ENCODE measurements at places on chromosomes 4 and X. TPM values are rescaled to one million over a fixed set of nuclear protein-coding genes. Genes with fewer than 3 reads are reported as not detected.

- no peak for DNase-seq
Measured at GRCh38 chrX:72712094-72712755, 1.9 kb downstream of the PHKA1 start.

DNA sequence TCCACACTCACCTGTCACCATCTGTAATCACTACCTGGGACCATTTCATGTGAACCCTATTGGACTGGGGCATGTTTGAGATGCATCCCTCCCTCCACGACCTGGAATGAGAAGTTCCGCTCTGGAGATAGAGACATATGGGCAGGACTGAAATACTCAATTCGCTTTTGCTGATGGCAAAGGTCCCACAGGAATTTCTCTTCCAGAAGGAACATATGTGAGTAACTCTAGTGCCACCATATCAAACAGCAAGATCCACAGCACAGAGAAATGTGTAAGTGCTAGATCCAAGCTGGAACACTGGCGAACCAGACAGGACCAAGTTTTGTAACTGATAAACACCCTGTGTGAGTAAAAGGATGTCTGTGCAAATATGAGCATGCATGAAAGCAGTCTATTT lies 43.9 kb downstream of the SEL1L3 start:
- DNase-seq: no peak

DNA sequence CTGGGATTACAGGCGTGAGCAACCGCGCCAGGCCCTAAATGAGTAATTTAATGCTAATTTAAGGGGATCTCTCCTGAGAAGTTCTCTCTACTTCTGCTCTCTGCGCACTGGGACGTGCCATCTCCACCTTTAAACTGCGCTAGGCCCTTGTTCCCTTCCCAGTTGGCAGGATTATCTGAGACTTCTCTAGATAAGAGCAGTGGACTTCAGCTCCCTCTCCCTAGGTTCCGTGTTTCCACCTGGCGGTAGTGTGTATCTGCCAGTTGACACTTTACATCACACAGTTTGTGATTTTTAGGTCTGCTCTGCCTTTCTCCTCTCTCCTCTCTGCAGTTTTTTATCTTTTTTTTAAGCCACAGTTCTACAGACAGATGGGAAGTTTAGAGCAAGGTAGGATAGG lies 40.2 kb downstream of the ARHGAP10 start:
- no peak for DNase-seq

- DNase-seq: no peak
Measured at GRCh38 chr4:56981795-56982201, 3.1 kb downstream of the POLR2B start.

DNA sequence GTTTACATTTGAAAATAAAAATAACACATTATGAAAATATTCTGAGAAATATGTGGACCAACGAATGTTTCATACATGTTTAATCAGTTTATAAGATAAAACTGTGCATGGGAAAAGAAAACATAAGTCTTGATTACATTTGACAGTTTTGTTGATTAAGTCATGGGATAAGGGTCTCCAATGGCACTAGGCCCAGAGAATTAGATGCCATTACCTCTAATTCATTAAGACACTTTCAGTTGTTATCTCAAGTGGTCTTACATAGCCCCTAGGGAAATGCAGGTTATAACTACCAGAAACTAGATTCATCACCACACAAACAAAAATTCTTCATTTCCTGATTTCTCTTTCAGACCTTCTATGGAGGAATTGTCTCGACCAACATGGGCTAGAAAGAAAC lies 300.8 kb downstream of the PCDH7 start:
- DNase-seq: no peak

- DNase-seq: no peak
Measured at GRCh38 chrX:114619874-114620273, 36.0 kb downstream of the HTR2C start.

GRCh38 chr4:46975812-46976553 lies 17.4 kb downstream of the GABRA4 start:
- DNase-seq: no peak

- no peak for DNase-seq
Measured at GRCh38 chr4:114472269-114473032, 126.2 kb upstream of the UGT8 start.

DNA sequence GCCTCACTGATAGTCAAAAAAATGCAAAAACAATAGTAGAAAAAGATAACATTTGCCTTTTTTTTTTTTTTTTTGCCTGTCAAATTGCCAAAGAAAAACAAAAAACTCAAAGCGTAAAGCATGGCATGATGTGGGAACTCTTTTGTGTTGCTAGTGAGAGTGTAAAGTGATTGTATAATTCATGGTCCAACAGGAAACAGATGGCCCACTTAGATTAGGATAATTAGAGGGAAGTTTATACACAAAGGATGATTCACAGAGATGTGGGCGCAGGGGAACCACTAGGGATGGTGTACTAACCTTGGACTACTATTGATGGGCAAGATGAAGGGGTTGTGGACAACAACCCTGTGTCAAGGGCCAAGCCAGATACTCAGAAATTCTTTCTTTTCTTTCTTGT lies 16.4 kb downstream of the MCUB start:
- no peak for DNase-seq

GRCh38 chr4:27908356-27908755 lies 1047.7 kb downstream of the STIM2 start:
- DNase-seq: no peak

GRCh38 chrX:140821280-140821679 lies 111.7 kb downstream of the LINC00632 start:
- DNase-seq: no peak

DNA sequence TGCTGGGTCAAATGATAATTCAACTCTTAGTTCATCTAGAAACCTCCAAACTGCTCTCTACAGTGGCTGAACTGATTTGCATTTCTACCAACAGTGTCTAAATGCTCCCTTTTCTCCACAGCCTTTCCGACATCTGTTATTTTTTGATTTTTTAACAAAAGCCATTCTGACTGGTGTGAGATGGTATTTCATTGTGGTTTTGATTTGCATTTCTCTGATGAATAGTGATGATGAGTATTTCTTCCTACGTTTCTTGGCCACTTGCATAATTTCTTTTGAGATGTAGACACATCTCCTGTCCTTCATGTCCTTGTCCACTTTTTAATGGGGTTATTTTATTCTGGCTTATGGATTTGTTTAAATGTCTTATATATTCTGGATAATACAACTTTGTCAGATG lies 298.2 kb upstream of the ARSJ start:
- no peak for DNase-seq

- no peak for DNase-seq
Measured at GRCh38 chr4:156892805-156893204, 78.8 kb downstream of the PDGFC start.

GRCh38 chr4:159051245-159052071 lies 51.4 kb upstream of the RAPGEF2 start:
- DNase-seq: no peak

- no peak for DNase-seq
Measured at GRCh38 chr4:162659716-162660115, 495.9 kb upstream of the FSTL5 start.

- no peak for DNase-seq
Measured at GRCh38 chr4:15754323-15754722, 23.8 kb upstream of the CD38 start.

- DNase-seq: no peak
Measured at GRCh38 chr4:133565379-133565778, 416.3 kb downstream of the PCDH10 start.

DNA sequence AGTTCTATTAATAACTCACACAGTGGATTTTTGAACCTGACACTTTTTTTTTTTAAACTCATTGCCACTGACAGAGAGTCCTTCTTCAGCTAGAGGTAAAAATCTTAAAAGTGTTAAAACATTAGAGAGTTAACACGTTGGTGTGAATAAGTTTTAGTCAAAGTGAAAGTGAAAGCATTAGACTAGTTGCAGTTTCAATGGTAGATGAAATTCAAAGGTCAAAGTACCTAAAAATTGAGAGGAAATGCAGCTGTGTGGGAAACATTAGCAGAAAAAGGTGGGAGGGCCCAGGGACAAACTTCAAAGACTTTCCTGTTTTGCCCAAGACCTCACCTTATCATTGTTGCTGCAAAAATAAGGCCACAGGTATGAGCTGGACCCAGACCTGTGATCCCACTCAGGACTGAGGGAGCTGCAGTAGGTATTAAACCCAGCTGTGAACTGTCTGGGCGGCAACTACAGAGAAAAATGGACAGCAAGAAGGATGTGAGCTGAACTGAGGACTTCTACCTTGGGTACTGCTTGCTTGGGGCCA lies 17.6 kb upstream of the GABRA4 start:
- DNase-seq: no peak

- no peak for DNase-seq
Measured at GRCh38 chrX:107522901-107523300, 73.4 kb downstream of the FRMPD3 start.

The MSANTD1 gene
- 2.0 TPM for total RNA-seq

The GUCY1B1 gene
- total RNA-seq: 2.3 TPM

The ZMAT1 gene
- 2.1 TPM for total RNA-seq

The CTAG1B gene
- not detected for total RNA-seq

The ABLIM2 gene
- 0.25 TPM for total RNA-seq

The AADAT gene
- total RNA-seq: not detected

The SLC6A14 gene
- total RNA-seq: not detected

The BRS3 gene
- total RNA-seq: not detected

The TAF9B gene
- 8.8 TPM for total RNA-seq
